ENCODE measurements at places on chromosomes 13 and 19.

GRCh38 chr19:1397838-1398237 is 3.5 kb downstream of the GAMT start:
- DNase-seq: no peak

GRCh38 chr13:77338961-77339401 is 12.1 kb upstream of the MYCBP2 start:
- no peak for DNase-seq

DNA sequence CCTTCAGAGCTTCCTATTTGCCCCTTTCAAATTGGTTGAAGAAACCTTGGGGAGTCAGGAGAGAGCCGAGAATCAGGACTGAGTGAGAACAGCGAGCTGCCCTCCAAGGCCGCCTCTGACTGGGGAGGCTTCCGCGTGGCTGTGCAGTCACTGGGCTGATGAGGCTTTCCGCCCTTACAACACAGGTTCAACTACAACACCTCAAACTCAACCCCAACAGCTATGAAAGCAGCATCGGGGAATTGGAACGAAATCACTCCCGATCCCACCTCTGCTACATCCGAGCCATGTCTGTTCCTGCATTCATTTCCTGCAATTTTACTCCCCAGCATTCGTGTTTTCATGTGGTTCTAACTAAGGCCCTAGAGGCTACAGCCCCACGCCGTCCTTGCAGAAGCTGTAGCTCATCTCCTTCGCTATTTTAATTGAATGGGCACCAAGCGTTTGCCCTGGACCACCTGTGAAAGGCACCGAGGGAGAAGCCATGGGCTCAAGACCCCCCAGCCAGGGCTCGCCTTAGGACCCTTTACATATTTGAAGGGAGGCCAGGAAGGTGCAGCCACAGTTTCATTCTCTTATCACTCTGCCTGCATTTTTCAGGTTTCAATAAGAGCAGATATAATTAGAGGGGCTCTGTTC is 12.3 kb upstream of the RASA3 start:
- no peak for DNase-seq

- no peak for DNase-seq
Measured at GRCh38 chr13:111915104-111915551, 151.8 kb upstream of the SOX1 start.

- peak; percentile 77 for DNase-seq
Measured at GRCh38 chr19:23395041-23395721, at the start of gene ZNF91. Gene ZNF91, minus strand, starts transcription at chr19:23395471. Its CDS starts 117 bp downstream, at chr19:23395354.

GRCh38 chr19:38425222-38425809 is 703 bp downstream of the RASGRP4 start:
- DNase-seq: no peak

DNA sequence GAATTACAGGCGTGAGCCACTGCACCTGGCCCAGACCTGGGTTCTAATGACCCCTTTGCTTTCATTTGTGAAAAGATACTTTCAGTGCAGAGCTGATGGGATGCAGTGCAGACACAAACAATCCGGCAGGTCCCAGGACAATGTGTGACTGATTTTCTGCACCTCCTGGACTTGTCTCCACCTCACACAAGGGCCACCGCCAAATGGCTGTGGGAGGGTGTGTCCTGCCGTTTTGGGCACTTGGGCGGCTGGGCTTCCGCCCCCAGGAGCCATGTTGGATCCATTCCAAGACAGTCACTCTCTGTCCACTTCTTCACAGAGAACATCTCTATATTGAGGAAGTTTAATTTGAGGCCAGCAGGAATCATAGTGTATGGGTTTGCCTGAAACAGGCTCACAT is 112.3 kb upstream of the ZNF507 start:
- no peak for DNase-seq

- no peak for DNase-seq
Measured at GRCh38 chr13:48626726-48627451, 26.8 kb upstream of the CYSLTR2 start.

DNA sequence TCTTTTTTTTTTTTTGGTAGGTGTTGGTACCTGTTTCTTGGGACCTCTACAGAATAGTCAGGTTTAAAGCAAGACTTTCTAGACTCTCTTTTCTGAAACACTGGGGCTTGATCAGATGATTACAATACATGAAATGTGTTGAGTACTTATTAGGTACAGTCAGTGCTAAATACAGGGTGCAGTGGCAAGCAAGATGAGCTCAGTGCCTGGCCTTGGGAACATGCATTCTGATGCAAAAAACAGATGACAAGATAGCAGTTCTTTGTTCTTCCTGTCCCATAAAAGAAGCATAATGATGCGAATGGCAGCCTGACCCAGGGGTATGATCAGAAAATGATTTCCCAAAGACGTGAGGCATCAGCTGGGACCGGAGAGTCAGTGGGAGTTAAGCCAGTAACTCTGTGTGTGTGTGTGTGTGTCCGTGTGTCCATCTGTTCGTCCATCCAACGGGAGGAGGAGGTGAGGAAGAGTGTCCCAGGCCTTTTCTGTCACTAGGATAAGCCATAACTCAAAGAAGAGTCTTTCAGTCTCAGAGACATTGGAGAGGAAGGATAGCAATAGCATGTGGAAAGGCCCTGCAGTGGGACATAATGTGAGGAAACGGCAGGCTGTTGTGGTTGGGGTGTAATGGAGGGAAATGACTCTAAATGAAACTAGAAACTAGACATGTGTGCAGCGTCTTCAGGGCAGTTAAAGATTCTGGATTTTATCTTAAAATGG is 32.2 kb downstream of the SLAIN1 start:
- DNase-seq: peak; percentile 18

DNA sequence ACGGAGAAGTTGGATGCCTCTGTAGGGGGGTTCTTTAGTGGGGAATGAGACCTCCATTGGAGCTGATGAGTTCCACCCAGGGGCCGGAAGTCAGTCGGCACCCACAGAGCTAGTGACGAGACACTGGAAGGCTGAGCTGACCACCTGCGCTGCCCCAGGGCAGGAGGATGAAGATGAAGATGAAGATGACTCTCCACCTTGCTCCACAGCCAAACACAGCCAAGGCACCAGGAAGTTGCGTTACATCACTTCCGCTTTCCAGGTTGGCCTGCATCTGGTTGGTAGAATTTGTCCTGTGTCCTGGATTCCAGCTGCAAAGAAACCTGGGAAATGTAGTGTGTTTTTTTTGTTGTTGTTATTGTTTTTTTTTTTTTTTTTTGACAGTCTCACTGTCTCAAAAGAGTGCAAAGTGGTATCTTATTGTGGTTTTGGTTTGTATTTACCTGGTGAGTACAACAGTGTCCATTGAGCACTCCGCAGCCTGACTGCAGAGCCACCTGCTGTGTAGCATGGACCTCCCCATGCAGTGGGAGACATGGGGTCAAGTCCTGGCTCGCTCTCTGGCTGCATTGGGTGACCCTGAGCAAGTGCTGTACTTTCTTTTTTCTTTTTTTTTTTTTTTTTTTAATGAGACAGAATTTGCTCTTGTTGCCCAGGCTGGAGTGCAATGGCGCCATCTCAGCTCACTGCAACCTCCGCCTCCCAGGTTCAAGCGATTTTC is 1.9 kb downstream of the TBC1D17 start:
- DNase-seq: no peak

DNA sequence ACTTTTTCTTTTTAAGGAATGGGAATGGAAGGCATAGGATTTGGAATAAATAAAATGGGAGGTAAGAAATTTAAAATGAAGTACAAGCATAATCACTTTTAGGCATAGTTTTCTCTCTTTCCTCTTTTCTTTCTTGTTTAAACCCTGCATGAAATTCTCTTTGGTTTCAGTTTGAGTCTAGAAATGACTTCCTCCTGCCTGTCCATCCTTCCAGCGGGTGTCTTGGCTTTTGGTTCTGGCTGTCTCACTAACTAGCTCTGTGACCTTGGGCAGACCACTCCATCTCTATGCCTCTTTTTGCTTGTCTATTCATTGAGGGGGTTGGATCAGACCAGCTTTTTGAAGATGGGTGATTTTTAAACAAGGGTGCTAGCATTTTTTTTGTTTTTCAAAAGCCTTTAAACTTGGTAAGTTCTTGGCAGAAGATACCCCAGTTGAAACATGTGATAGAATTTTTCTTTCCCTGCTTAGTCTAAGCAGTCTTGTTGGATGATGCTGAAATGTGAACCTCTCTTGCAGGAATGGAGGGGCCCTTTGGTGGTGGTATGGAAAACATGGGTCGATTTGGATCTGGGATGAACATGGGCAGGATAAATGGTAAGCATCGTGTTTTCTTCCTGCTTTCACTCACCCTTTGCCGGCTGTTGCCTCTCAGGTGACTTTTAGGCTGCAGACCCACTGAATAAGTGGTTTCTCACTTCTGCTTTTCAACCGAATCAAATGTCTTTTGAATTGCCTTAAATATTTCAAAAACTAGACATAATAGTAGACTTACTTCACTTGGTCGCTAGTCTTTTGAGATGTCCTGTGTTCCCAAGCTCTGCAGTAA is 28.6 kb downstream of the PRAM1 start:
- DNase-seq: peak; percentile 78

- DNase-seq: peak; percentile 57
Measured at GRCh38 chr19:29587518-29587986, 18.5 kb upstream of the POP4 start.

DNA sequence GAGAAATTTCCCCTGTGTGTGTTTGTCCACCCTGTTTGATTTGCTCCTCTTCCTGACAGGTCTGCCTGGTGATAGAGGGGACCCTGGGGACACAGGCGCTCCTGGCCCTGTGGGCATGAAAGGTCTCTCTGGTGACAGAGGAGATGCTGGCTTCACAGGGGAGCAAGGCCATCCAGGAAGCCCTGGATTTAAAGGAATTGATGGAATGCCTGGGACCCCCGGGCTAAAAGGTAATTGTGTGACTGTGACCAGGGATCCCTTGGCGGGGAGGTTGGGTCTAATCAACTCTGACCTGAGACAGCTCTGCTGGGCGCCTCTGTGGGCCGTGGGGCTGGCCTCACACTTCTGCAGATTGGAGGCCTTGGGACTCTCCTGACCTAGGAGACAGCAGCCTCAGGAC is 81.4 kb downstream of the RAB20 start:
- no peak for DNase-seq

- no peak for DNase-seq
Measured at GRCh38 chr13:97548711-97549110, 114.7 kb downstream of the RAP2A start.

- DNase-seq: no peak
Measured at GRCh38 chr19:1257475-1258162, 9.2 kb downstream of the MIDN start.

DNA sequence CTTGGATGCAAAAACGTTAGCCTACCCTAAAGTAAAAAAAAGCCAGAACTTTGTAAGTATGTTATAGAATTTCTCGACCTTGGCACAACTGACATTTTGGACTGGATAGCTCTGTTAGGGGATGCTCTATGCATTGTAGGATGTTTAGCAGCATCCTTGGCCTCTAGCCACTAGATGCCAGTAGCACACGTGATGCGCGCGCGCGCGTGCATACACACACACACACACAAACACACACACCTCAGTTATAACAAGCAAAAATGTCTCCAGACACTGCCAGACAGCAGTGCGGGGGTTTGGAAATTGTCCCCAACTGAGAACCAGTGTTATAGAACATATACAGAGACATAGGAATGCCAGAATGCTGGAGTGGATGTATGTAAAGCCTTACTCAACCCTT is 17.2 kb downstream of the ZNF226 start:
- no peak for DNase-seq

GRCh38 chr13:29543230-29544215 is 52.0 kb downstream of the SLC7A1 start:
- peak; percentile 87 for DNase-seq

GRCh38 chr13:18235172-18235571 is 946.5 kb downstream of the TUBA3C start:
- no peak for DNase-seq

GRCh38 chr19:5141129-5141849 is 172.4 kb downstream of the KDM4B start:
- DNase-seq: no peak

- peak; percentile 30 for DNase-seq
Measured at GRCh38 chr19:39032063-39032918, at the start of gene FBXO27. Gene FBXO27, minus strand, starts transcription at chr19:39032549. Its CDS starts 322 bp downstream, at chr19:39032227.

- DNase-seq: peak; percentile 73
Measured at GRCh38 chr19:17328517-17329365, 5.9 kb downstream of the ANO8 start.

- DNase-seq: no peak
Measured at GRCh38 chr13:37682496-37682895, 83.9 kb upstream of the POSTN start.

DNA sequence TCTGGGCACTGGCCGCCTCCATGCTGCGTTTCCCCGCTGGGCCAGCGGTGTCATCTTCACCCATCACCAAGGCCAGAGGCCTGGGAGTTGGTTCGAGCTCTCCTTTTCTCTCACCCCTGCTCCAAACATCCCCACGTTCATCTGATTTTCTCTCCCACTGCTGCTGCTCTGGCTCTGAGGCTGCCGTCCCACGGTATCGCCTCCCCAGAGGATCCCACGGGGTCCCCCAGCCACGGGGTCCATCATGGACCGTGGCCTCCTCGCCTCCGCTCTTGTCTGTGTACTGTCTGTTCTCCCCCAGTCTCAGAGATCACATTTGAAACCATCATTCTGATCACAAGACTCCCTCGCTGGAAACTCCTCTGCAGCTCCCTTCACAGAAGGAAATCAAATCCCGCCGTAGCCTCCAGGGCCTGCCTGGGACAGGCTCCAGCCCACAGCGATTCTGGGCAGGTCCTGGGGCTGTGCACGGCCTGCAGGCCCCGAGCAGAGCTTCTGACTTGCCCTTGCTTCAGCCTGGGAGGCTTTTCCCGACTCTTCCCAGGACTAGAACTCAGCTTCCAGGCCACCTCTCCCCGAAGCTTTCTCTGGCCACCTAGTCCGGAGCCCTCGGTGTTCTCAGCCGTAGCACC is 64.2 kb downstream of the SOX1 start:
- DNase-seq: no peak

DNA sequence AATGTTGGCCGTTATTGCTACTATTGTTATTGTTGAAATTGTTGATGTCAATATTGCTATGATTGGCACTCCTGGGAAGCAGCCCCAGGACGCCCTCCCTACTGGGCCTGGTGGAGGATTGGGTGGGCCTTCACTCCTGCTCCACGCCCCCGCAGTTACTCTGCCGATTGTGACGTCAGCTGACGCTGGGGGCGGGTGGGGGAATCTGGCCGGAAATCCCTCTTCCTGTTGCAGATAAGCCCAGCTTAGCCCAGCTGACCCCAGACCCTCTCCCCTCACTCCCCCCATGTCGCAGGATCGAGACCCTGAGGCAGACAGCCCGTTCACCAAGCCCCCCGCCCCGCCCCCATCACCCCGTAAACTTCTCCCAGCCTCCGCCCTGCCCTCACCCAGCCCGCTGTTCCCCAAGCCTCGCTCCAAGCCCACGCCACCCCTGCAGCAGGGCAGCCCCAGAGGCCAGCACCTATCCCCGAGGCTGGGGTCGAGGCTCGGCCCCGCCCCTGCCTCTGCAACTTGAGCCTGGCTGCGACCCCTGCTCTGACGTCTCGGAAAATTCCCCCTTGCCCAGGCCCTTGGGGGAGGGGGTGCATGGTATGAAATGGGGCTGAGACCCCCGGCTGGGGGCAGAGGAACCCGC is at the start of gene ETV2:
Gene ETV2 (plus strand): TSS at position 231 of the 637 bp plus-strand sequence. CDS start 716 bp downstream, outside the sequence.
- peak; percentile 72 for DNase-seq

GRCh38 chr13:99214232-99214631 is 13.6 kb downstream of the UBAC2 start:
- peak; percentile 69 for DNase-seq

GRCh38 chr13:93268327-93269028 is 41.9 kb downstream of the GPC6 start:
- no peak for DNase-seq

GRCh38 chr13:73922493-73923393 is 211.5 kb downstream of the KLF12 start:
- DNase-seq: no peak
